Right renal cortex interstitium (tissue), 3 donors: ENCODE measurements at places on chromosomes 3 and 15.

DNA sequence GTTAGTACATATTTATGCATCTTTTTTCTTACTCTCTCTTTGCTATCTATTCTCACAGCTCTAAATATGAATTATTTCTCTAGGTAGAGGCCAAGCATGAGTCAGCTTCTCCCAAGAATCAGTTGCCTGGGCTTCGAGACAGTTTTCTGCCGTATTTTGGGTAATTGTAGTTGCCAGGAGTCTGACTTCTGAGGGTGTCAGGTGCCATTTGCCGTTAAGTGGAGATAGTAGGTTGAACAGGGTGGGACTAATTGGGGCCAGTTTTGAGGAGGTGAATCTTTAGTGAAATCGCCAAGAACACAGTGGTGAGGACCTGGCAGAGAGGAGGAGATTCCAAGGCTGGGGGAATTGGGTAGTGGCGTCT, 7.8 kb upstream of the NRROS start:
- DNase-seq: no peak

DNA sequence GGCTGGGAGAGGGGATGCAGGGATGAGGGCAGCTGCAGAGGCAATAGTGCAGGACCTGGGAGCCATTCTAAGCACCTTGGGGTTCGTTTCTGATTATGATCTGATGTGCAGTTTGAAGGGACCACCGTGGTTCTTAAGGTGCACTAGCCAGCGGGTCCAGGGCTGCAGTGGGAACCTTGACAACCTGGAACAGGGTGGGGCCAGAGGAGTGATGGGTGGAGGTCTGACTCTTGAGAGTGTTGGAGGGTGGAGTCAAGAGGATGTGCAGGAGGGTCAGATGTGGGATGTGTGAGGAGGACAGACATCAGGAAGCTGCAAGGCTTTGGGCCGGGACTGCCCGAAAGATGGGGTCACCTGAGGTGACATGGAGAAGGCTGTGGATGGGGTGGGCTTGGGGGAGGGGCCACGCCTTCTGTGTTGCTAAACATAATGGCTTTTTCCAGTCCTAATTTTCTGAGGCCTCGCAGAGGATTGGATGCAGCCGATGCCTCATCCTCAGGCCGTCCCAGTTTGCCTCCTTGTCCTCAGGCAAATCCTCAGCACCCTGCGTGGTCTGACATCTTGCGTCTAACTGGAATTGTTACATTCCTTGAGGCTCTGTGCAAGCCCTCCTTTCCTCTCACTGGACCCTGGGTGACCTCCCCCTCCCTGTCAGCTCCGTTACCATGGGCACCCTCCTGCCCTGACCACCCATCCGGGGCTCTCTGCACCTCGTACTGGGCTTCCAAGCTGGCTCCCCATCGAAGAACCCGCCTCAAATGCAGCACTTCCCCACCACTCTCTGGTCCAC, 61.4 kb upstream of the TRPM1 start:
- no peak for DNase-seq

- DNase-seq: no peak
Measured at GRCh38 chr15:66390678-66391077, 4.0 kb downstream of the MAP2K1 start.

DNA sequence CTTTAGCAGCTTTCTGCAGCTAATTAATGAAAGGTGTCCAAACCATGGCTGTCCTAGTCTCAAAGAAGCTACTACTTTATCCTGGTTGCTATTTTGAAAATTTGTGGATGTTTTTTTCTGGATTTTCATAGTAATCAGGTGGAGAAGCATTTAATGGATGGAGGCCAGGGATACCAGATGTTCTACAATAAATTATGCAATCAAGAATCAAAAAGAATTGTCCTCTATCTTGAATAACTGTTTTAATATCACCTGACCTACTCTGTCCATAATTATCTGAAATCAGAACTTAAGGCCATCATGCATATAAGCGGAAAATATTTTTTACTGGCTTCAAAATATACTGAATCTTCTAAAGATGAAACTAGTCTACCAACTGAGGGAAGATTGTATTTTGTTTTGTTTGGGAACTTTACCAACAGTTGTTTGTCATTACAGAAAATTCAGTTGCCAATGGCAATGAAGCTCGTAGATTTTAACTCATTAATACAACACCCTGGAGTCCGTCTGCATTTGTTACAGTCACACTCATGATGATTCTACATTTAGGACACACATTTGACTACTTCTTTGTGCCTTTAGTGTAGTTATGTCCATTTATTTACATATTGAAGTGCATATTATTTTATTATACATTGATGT, 762.3 kb upstream of the GRM7 start:
- DNase-seq: no peak

- no peak for DNase-seq
Measured at GRCh38 chr3:10757021-10757820, 58.8 kb upstream of the SLC6A11 start.
